Activated T-helper 1 cell treated with anti-CD3 and anti-CD28 coated beads, Interleukin-12 subunit alpha, Interleukin-12 subunit beta, Interleukin-2, Interleukin-4 antibody, amounts not matched to agents 30 ng/mL and 10 ng/mL and 1 ng/mL, durations not matched to agents 14 hours and 24 hours and 36 hours (primary cell): ENCODE measurements at places on chromosomes 1 and 21. TPM values are rescaled to one million over a fixed set of nuclear protein-coding genes. Genes with fewer than 3 reads are reported as not detected.

The MARK1 gene
- not detected in 2 replicates for total RNA-seq

The RHOU gene
- total RNA-seq, result 0.49 and 0.69 TPM in 2 replicates

The TMEM63A gene
- 20.4 and 23.4 TPM in 2 replicates for total RNA-seq

The RGS4 gene
- not detected in 2 replicates for total RNA-seq

The NHLH1 gene
- total RNA-seq, result 0.52 and 0.66 TPM in 2 replicates

The GPX7 gene
- total RNA-seq, result 32.7 and 32.8 TPM in 2 replicates

The TNFSF4 gene
- total RNA-seq, result 2.6 and 3.1 TPM in 2 replicates

The FALEC gene
- not detected in 2 replicates for total RNA-seq

DNA sequence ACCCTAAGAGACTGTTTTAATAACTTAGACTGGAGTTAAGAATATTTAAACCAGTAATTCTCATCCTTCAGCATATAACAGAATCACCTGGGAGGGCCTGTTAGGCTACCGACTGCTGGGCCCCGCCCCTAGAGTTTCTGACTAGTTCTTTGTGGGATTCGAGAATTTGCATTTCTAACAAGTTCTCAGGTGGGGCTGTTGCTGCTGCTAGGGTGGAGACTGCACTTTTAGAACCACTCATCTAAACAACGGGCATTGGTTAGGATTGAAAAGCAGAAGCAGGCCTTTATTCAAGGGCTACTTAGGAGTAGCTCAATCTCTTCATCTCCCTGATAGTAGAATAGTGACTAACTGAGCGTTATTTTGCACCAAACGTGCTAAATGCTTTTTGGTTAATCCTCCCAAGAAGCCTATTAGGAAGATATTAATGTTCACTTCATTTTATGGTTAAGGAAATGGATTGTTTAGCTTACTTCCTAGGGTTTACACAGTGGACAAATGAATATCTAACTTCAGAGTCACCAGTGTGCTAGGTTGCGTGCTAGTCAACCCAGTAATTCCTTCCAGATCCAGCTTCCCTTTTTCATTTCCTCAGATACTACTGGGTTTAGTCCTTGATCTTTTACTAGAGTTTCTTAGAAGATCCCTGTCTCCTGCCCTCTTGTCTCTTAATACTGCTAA, 31.1 kb upstream of the UAP1 start:
- H3K36me3 ChIP-seq, result peaks cover 22% of the 10 kb centered on the region
- H3K4me1 ChIP-seq, result no peaks in the 10 kb centered on the region
- H3K27me3 ChIP-seq, result no peaks in the 10 kb centered on the region
- no peak overlapping the region for H3K4me3 ChIP-seq
- no peak for DNase-seq

DNA sequence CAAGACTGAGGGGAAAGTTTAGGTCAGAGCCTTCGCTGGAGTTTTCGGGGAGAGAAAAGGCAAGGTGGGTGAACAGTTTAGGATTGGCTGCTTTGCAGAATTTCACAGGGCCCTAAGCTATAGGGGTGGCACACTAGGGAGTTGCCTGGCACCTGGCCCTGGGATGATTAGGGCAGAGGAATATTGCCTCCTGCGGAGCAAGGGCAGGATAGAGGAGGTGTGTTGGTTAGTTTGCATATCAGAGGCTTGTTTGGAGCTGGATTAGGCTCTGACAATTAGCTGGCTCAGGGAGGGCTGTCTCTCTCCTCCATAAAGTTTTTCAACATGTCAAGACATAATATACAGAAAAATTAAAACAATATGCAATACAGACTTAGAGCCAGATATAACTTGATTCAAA, 436.4 kb downstream of the DISC1 start:
- DNase-seq, result no peak
- no peaks in the 10 kb centered on the region for H3K4me1 ChIP-seq
- H3K4me3 ChIP-seq, result no peak overlapping the region
- no peak overlapping the region for H3K27ac ChIP-seq
- no peaks in the 10 kb centered on the region for H3K36me3 ChIP-seq

DNA sequence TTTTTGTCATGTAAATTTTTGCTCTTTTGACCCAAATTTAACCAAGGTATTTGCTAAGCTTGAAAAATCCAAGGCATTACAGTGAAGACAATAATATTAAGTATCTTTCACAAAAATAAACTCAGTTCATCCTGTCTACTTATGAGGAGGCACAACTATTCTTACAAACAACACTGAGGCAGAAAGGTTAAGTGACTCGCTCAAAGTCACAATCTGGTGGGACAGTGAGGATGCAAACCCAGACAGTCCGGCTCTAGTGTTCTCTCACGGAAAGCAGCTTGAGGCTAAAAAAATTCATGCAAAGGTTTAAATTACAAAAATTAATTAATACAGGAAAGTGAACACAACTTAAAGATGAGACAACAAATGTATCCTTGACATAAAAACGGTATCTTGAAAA, 125.3 kb downstream of the SIPA1L2 start:
- H3K36me3 ChIP-seq, result no peaks in the 10 kb centered on the region
- no peak overlapping the region for H3K4me3 ChIP-seq
- no peaks in the 10 kb centered on the region for H3K4me1 ChIP-seq
- no peak for DNase-seq
- peaks cover 4% of the 10 kb centered on the region for H3K27me3 ChIP-seq

DNA sequence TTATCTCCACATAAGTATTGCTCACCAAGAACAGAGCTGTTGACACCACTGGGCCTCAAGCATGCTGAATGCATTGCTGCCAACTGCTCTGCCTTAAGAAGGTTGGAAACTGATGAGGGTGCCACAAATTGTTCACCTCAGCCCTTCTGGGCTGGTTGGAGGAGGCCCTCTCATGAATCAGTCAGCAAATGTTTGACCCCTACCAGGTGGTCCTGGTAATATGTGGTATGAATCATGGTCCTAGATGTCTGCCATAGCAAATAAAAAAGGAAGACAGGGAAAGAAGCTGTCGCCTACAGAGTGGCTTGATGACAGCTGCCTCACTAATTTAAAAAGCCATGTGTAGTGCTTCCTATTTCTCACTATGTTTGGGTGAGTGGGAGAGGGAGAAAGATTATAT, 12.2 kb downstream of the SPATA46 start:
- no peak overlapping the region for H3K4me3 ChIP-seq
- H3K27ac ChIP-seq, result no peak overlapping the region
- no peak for DNase-seq

GRCh38 chr1:198374288-198374687, 166.2 kb downstream of the ATP6V1G3 start:
- H3K27ac ChIP-seq, result no peak overlapping the region
- H3K36me3 ChIP-seq, result peaks cover 3% of the 10 kb centered on the region
- H3K27me3 ChIP-seq, result peaks cover 5% of the 10 kb centered on the region
- no peak overlapping the region for H3K4me3 ChIP-seq
- H3K4me1 ChIP-seq, result no peaks in the 10 kb centered on the region

DNA sequence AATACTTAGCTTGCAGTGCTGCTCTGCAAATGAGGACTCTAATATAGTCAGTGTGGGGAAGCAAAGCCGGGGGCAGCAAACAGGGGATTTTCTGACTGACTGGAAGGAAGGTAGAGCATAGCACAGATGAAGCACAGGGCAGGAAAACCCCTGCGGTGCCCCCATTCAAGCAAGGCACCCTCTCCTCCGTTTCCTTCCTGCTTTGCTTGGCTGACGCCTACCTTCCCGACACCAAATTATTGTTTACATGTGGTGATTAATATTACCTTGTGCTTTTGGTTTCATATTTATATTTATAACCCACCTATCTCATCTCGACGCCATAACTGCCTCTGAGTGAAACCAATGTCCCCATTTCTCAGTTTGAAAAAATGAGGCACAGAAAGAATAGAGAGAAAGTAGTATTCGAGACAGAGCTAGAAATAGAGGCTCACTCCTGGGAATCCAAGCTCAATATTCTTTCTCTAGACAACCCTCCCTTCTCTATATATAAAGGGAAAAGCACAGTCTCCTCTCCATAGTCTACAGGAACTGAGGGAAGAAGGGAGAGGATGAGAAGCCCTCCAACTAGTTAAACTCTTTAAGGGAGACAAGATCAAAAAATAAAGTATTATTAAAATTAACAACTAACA, 41.3 kb downstream of the PIK3C2B start:
- peak overlapping the region; percentile 75 for H3K4me3 ChIP-seq
- peaks cover 31% of the 10 kb centered on the region for H3K36me3 ChIP-seq
- H3K27ac ChIP-seq, result peak overlapping the region; percentile 84
- DNase-seq, result peak; percentile 62

DNA sequence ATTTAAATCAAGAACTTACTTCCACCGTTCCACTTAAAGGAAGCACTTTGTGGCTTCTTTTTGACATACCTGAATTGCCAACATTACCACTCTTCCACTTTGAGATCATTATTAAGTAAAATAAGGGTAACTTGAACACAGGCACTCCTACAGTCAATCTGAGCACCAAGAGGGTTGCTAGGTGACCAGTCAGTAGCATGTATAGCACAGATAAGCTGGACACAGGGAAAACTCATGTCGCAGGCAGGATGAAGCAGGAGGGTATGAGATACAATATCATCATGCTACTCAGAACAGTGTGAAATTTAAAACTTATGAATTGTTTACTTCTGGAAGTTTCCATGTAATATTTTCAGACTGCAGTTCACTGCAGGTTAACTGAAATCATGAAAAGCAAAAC, 47.0 kb upstream of the RAP1GAP start:
- peak overlapping the region; percentile 3 for H3K27ac ChIP-seq
- DNase-seq, result no peak
- no peaks in the 10 kb centered on the region for H3K27me3 ChIP-seq
- peaks cover 38% of the 10 kb centered on the region for H3K36me3 ChIP-seq
- no peak overlapping the region for H3K4me3 ChIP-seq
- peaks cover 8% of the 10 kb centered on the region for H3K4me1 ChIP-seq

- no peaks in the 10 kb centered on the region for H3K36me3 ChIP-seq
- H3K4me3 ChIP-seq, result no peak overlapping the region
- DNase-seq, result no peak
- H3K27me3 ChIP-seq, result peaks cover 6% of the 10 kb centered on the region
- no peak overlapping the region for H3K27ac ChIP-seq
Observed at GRCh38 chr1:31503570-31503969, 72.7 kb upstream of the TINAGL1 start.

DNA sequence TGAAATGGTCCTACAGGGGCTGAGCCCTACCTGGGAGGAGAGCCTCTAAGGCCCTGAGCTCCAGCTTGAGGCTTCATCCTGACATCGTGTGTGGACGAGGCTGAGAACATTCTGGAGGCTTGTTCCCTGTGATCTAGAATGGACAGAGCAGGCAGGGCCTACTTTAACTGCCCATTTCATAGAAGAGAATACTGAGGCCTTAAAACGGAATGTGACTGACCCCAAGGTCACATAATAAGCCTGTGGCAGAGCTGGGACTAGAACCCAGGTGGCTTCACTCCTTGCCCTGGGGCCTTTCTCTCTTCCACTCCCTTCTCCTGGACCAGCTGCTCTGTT, 6.0 kb upstream of the SDC3 start:
- peaks cover 19% of the 10 kb centered on the region for H3K27me3 ChIP-seq
- DNase-seq, result no peak
- no peaks in the 10 kb centered on the region for H3K36me3 ChIP-seq
- no peak overlapping the region for H3K4me3 ChIP-seq
- H3K4me1 ChIP-seq, result peaks cover 1% of the 10 kb centered on the region

GRCh38 chr1:228005511-228006033, 1.2 kb upstream of the WNT3A start:
- no peaks in the 10 kb centered on the region for H3K4me1 ChIP-seq

GRCh38 chr1:1165485-1165884, 8.2 kb upstream of the TTLL10 start:
- H3K4me3 ChIP-seq, result no peak overlapping the region
- peaks cover 5% of the 10 kb centered on the region for H3K27me3 ChIP-seq
- peaks cover 6% of the 10 kb centered on the region for H3K4me1 ChIP-seq

DNA sequence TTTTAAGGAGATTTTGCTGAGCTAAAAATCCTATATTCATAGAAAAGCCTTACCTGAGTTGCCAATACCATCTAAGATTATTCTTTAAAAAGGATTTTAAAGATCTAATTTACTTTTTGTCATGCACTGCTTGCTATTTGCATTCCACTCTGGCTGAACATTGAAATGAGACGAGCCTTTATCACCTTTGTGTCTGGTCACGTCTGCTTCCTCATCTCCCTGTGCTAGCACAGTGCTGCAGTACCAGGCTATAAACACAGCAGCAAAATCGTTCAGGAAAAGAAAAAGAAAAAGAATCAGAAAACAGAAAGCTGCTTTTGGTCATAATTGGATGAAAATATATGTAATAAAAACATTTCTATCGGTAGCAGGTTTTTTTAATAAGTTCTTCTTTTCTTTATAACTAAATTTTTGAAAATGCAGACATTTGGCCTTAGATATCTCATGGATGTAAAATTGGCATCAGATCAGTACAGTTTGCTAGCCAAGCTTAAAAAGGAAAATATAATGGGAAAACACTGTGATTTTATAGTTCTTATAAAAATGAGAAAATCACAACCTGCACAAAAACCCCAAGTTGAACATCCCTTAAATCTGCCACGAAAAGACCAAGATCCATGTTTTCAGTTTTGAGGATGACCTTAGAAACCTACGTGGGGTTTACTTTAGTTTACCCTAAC, 735.7 kb upstream of the CXADR start:
- H3K27me3 ChIP-seq, result no peaks in the 10 kb centered on the region
- no peaks in the 10 kb centered on the region for H3K4me1 ChIP-seq
- H3K4me3 ChIP-seq, result no peak overlapping the region
- no peak for DNase-seq
- no peaks in the 10 kb centered on the region for H3K36me3 ChIP-seq

GRCh38 chr1:228018125-228018398, 11.3 kb downstream of the WNT3A start:
- H3K27me3 ChIP-seq, result no peaks in the 10 kb centered on the region
- no peak overlapping the region for H3K4me3 ChIP-seq
- H3K27ac ChIP-seq, result no peak overlapping the region
- no peaks in the 10 kb centered on the region for H3K4me1 ChIP-seq
- no peaks in the 10 kb centered on the region for H3K36me3 ChIP-seq
- no peak for DNase-seq

GRCh38 chr1:153526132-153526543, 9.7 kb downstream of the S100A6 start:
- H3K36me3 ChIP-seq, result peaks cover 2% of the 10 kb centered on the region
- no peak overlapping the region for H3K4me3 ChIP-seq
- no peak overlapping the region for H3K27ac ChIP-seq
- H3K4me1 ChIP-seq, result peaks cover 16% of the 10 kb centered on the region
- H3K27me3 ChIP-seq, result peaks cover 2% of the 10 kb centered on the region
- no peak for DNase-seq

GRCh38 chr1:33727310-33727709, 136.6 kb upstream of the HMGB4 start:
- H3K27ac ChIP-seq, result no peak overlapping the region
- no peaks in the 10 kb centered on the region for H3K4me1 ChIP-seq

DNA sequence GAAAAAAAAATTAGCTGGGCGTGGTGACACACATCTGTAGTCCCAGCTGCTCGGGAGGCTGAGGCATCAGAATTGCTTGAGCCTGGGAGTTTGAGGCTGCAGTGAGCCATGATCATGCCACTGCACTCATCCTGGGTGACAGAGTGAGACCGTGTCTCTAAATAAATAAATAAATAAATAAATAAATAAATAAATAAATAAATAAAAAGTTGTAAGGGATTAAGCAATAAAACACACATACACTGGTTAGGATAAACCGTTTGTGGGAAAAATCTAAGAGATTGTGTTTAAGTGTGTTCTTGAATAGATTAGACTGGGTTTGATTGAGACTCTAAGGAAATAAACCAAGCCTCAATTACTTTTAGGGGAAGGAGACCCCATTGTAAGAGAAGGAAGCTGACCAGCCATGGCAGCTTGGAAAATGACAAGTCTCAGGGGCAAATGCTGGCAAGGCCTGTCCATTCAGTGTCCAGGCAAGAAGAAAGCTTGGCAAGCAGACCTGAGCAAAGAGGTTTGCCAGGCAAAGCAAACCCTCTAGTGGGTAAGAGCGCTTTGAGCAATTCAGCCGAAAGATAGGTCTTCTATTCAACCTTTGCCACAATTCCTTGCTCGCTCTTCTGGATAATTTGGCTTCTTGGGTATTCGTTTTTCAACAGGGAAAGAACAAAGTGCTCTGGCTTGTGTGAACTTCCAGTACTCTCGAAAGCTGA, 106.9 kb upstream of the SERBP1 start:
- no peaks in the 10 kb centered on the region for H3K4me1 ChIP-seq
- no peak overlapping the region for H3K4me3 ChIP-seq
- H3K36me3 ChIP-seq, result no peaks in the 10 kb centered on the region
- no peak for DNase-seq
